ENCODE measurements at places on chromosomes 2 and 18.

GRCh38 chr2:207599636-207600035 is 25.6 kb downstream of the METTL21A start:
- DNase-seq, result no peak

DNA sequence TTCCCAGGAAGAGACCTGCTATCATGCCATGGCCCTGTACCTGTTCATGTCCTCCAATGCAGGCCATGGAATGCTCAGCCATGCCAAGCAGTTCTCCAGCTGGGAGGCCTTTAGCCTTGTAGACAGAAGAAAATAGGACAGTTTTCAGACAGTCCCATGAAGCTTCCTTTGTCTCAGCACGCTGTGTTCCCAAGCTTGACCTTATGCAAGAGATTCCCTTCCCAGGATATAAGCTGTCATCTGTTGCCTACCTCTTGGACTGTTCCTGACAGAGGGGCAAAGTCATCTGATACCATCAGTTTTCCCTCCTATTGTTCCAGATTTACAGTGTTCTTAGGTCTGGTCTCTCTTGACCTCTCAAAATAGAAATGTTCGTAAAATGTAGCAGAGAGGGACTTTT is 96.6 kb upstream of the EML6 start:
- peak; percentile 34 for DNase-seq

DNA sequence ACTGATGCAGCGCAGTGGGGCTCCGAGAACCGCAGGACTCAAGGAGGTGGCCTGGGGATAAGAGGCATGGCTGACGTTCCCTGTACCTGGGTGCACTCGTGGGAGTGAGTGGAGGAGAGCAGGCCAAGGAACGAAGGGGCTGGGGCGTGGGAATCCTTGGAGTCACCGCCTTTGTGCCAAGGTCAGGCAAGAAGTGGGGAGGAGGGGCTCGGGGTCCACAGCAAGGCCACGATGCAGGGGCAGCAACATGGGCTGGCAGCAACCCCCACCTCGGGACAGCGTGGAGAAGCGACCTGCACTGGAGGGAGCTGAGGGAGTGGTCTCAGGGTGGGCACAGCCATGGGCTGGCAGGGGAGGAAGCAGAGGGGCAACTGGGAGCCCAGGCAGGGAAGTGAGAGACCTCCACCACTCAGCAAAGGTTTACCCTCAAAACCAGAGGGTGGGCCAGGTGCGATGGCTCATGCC is 18.6 kb downstream of the ARID5A start:
- no peak for DNase-seq

DNA sequence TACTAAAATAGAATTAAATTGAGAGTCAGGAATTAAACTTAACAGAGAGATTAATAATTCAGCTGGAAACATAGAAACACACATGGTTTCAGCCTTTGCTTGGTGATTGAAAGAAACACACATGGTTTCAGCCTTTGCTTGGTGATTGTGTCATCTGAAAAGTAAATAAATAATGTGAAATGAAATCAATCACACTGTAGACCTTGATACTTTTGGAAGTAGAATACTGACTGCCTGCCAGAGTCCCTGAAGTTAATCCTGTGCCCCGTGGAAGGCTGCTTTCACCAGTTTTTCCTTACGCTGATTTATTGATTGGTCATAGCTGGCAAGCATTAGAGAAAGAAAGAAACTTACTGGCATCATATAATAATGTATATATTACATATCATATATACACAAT is 1252.7 kb upstream of the FAM98A start:
- DNase-seq, result no peak

GRCh38 chr2:159209341-159210306 is 76.9 kb downstream of the WDSUB1 start:
- DNase-seq, result no peak

- no peak for DNase-seq
Observed at GRCh38 chr2:110113961-110114591, 1.5 kb downstream of the MALL start.

DNA sequence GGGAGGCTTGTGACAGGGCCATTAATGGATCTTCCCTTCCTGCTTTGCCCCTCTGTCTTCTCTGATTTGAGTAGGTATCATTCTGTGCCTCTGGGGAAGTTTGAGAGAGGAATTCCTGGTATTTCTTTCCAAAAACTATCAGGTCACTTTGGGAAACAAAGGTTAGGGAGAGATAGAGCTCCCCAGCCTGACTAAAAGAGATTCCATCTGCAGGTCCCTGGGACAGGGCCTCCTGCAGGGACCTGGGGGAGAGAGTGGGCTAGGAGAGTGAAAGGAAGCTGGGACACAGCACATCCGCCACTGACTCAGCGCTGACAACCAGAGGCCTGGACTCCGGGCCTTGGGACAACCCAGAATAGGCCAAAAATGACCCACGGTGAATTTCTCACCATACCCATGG is 6.4 kb downstream of the GALNT14 start:
- DNase-seq, result no peak

DNA sequence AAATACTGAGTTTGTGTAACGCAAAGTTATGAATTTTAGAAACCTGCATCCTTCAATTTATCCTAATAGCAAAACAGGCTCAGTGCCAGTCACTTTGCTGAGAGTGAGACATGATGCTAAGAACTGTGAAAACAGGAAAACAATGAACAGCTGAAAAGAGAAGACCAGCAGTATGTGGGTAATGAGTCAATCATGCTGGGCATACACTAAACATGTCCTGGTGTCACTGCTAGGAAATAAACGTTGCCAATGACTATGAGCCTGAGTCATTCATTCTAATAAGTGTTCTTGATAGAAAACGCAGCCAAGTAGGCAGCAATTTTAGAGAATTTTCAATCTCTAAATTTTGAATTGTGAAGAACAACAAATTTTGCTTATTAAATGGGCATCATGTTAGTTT is 237.3 kb downstream of the GALR1 start:
- peak; percentile 0 for DNase-seq

DNA sequence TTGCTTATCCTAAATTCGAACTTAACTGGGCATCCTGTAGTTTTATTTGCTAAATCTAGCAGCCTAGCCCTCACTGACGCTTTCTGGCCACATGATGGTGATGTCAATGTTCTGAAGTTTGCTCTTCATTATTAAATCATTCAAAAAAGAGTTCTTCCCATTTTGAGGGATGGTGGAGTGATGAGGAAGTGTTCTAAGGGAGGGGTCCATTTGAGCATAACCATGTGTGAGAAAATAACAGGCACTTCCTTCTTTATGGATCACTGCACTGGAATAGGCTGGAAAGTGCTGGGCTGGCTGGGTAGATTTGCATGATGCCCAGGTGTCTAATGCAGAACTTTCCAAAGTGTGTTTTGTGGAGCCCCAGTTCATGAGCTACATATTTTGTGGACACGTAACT is 74.2 kb downstream of the TNFRSF11A start:
- DNase-seq, result no peak

GRCh38 chr2:172248785-172249187 is 146.1 kb upstream of the DLX2 start:
- no peak for DNase-seq

GRCh38 chr2:156695020-156695419 is 258.8 kb downstream of the GPD2 start:
- DNase-seq, result no peak

DNA sequence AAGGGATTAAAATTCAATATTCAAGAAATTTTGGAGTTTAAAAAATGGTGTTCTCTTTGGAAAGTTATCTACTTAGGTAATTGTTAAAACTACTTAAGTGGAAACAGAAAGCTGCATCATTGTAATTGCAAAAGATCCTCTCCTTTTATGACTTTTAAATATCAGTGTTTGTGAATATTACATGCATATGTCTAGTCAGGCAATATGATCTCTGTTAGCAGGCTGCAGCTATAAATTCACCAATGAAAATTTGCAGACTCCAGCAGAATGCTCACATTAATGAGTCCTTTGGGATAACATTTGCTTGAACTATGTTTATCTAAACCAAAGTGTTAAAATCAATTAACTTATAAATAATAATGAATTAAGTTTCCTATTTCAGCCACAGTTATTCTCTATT is 59.2 kb upstream of the CSRNP3 start:
- no peak for DNase-seq

DNA sequence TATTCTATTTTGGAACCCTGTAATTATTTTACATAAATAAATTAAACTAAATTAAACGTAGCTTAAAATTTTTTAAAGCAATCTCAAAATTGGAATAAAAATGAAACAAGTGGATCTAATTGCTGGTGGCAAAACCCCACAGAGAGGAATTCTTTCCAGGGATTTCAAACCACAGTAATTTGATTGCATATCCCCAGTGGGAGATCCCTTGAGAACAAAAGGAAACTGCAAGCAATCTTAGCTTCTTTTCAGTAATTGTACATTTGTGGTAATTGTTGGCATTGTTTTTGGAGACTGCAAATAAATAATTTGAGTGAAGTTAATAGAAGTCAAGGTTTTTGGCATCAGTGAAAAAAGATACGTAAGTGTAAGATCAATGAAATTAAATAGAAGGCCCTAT is 58.7 kb upstream of the MYCN start:
- DNase-seq, result no peak

DNA sequence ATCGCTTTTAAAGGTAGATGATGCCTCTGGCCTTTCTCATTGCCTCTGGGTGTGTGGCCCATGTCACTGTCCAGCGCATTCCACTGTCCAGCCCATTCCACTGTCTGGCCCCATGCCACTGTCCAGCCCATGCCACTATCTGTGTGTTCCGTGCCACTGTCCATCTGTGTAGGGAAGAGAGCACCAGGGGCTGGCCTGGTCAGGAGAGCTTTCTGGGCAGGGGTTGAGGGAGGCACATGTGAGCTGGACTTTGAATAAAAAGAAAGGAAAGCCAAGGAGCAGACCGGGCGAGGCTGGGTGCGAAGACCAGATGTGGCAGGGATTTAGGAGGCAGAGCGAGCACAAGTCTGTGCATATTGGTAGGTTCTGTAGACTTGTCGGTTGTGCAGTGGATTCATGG is 236.2 kb downstream of the NEDD4L start:
- DNase-seq, result no peak

DNA sequence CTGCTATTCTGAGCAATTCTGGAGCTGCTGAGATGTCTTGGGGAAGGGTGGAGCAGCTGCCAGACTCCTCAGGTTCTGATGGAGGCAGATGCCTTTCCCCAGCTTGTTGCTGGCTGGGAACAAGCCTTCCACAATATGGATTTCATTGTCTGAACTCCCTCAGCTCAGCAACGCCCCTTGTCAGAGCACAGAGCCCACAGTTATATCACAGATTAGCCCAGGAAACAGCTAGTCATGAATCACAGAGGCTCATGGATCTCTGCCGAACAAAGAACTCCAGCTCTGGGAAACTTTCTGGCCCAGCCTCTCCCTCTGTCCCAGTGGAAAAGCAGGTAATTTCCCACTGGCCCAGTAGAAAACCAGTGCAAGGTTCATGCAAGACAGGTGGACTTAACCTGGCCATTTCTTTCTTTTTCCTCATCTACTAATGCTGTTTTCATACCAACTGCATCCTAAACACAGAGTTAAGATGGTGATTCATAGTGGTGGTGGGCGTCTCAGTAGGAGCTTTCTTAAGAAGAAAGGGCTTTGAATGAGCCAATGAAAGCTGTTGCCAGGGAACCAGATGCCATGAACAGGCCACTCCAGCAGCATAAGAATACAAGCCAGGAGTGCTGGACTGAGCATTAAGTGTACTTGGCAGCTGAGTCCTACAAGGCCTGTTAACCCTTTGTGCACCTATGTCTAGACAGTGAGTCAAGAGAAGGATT is 8.7 kb upstream of the KIAA2012 start:
- DNase-seq, result peak; percentile 76

DNA sequence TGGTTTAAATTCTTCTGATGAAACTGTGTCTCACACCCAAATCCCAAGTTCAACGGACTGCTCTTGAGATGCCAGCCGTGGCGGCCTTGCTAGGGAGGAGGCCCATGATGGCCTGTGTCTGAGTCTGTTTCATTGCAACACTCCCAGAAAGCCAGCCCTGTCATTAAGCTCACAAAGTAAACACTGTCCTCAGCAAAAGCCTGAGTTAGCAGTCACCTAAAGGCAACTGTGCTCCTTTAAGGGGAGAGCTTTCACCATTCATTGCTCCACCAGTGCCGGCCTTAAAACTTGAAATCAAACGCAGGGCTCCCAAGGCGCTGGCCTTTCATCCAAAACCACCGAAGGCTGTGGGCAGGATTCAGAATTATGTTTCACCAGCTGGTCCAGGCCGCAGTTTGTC is 42.5 kb upstream of the PPP1CB start:
- peak; percentile 68 for DNase-seq

- no peak for DNase-seq
Observed at GRCh38 chr2:138516030-138516704, 14.6 kb downstream of the SPOPL start.

GRCh38 chr2:96730212-96730611 is 9.7 kb downstream of the LMAN2L start:
- peak; percentile 24 for DNase-seq

GRCh38 chr18:77099485-77100370 is 32.9 kb downstream of the MBP start:
- DNase-seq, result no peak

GRCh38 chr2:99619151-99619550 is 129.3 kb upstream of the REV1 start:
- DNase-seq, result no peak

GRCh38 chr2:161243905-161244304 is 64.3 kb upstream of the PSMD14 start:
- DNase-seq, result no peak

DNA sequence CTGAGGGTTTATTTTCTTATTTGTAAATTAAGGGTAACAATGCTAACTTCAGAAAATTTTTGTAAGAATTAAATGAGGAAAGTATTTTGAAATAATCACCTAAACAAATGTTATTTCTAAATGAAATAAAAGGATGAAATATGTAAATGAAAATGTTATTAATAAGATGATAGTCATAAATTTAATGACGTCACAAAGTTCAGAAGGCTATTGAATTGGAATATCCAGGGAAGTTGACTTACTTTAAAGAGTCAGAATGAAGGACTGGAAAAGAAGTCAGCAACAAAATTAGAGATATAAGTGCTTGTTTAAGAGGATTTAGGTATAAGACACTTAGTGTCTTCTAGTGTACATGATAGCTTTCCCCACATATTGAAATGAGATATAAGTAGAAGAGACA is 732.6 kb upstream of the CDH7 start:
- DNase-seq, result no peak

GRCh38 chr2:129798301-129798581 is 181.2 kb upstream of the RAB6C start:
- DNase-seq, result no peak

GRCh38 chr2:218024871-218025270 is 22.1 kb upstream of the TNS1 start:
- DNase-seq, result no peak

- no peak for DNase-seq
Observed at GRCh38 chr18:79394534-79395307, 1.0 kb upstream of the NFATC1 start.

- DNase-seq, result peak; percentile 88
Observed at GRCh38 chr2:188475945-188476344, 184.3 kb downstream of the GULP1 start.

GRCh38 chr2:158464426-158465281 is 7.9 kb downstream of the PKP4 start:
- peak; percentile 11 for DNase-seq

DNA sequence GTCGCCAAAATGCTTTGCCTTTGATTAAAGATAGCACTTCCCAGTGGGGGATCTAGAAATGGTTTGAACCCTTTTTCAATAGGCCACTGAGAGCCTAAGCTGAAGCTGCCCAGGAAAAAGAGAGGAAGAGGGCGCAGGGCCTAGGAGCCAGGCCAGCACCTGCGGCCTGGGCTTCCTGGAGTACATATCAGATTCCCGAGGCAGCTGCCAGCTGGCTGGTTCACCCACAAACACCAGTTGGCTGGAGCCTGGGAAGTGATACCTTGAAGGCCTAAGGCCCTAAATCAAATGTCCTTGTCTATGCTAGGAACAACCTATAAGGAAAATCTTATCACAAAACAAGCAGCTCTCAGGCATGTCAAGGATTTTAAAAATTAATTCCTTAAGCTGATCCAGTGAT is 37.1 kb downstream of the ANKRD44 start:
- DNase-seq, result peak; percentile 62
